ENCODE measurements at places on chromosomes 5 and 9.
A peak's percentile ranks its signal among the peaks of the same experiment; 100 is the strongest.

GRCh38 chr5:105740242-105740641 is 1930.5 kb downstream of the EFNA5 start:
- DNase-seq, result no peak

DNA sequence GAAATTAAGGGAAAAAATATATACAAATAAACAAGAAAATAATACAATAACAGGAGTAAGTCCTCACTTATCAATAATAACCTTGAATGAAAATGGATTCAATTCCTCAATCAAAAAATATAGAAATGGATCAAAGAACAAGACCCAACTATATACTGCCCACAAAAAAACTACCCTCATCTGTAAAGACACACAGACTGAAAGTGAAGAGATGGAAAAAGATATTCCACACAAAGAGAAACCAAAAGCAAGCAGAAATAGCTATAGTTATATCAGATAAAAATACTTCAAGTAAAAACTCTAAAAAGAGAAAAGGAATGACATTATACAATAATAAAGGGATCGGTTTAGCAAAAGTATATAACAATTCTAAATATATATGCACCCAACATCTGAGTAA is 66.5 kb downstream of the KIAA0825 start:
- DNase-seq, result no peak

- peak; percentile 50 for DNase-seq
These were observed at the start of gene CD72 for GRCh38 chr9:35618325-35618727. TSS of gene CD72 (minus strand) at chr9:35618413. CDS start at chr9:35618303, 110 bp downstream.

- DNase-seq, result peak; percentile 77
These were observed at the start of gene ZNF608 for GRCh38 chr5:124745928-124746915. TSS of gene ZNF608 (minus strand) at chr5:124746639. CDS start at chr5:124744989, 1,650 bp downstream.

DNA sequence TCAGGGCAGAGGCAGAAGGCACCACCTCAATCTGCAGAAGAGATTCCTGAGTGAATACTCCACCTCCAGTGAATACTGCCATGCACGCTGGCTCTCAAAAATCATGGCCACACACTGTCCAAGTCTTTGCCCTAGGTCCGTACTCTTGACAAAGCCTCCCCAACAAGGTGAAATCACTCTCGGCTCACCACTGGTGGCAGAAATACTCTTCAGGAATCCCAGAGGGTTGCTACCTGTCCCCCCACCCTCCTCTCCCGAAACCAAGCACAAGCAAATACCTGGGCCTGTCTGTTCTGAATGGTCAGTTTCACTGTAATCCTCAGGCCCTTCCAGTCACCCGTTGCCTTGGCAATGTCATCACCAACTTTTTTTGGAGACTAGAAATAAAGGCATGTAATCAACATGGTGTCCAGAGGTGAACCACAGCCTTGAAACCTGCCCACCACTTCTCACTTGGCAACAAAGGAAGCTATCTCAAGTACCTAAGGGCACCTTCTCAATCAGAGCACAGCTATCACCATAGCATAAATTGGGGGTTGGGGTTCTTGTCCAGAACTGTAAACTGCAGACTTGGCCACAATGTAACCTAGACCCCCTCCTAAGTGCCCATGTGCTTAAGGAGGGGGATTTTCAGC is 1.8 kb downstream of the RPL12 start:
- DNase-seq, result no peak

DNA sequence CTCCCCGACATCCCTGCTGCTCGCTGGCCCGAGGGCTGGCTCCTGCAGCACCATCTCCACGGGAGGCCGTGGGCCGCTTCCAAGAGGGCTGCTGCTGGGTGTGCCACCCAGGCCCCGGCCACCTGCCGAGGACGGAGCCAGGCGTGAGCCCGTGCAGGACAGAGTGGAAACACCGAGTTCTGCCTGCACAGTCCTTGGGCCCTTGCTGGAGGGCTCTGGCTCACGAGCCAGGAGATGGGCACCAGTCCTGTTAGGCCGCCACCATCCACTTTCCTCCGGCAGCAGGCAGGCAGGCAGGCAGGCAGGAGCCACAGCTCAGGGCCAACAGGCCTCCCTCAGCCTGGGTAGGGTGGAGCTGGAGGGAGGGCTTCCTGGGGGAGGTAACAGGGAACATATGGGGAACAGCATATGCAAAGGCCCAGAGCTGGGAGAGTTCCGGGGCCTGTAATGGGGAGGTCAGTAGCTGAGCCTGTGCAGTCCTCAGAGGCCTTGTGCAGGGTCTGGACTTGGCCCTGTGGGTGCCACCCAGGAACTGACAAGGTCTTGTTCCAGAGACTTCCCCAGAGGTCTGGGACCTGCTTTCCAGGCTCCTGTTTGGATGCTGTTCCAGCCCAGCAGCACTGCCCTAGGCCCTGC is 31.9 kb downstream of the RXRA start:
- no peak for DNase-seq

DNA sequence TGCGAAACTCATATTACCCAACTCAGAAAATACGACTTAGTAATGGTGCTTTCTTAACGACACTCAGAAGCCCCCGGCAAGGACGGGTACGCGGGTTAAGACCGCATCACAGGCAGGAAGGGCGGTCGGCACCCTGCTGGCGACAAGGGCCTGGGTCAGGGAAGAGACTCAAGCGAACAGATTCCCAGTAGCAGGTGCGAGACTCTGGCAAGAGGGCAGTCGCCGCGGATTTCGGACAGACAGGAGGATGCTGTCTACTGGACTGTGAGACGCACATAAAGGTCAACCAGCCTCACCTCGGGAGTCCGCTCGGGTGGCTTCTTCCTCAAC is 398 bp downstream of the RAPGEF6 start:
- peak; percentile 88 for DNase-seq

DNA sequence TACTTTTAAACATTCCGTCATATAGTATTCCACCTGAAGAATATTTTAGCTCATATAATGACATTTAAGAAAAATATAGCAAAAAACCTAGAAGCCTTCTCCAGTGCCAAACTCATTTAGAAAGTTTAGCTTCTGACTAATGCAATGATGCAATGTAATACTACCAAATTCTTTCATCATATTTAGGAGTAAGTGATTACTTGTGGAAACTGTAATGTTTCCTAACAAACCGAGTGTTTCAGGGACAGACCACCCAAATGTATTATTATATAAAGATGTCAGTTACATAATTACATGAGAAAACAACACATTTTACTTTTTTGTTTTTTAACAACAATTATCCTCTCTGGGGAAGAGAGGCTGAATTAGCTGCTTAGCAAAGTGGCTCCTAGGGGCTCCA is 316.2 kb downstream of the ARL15 start:
- DNase-seq, result no peak

DNA sequence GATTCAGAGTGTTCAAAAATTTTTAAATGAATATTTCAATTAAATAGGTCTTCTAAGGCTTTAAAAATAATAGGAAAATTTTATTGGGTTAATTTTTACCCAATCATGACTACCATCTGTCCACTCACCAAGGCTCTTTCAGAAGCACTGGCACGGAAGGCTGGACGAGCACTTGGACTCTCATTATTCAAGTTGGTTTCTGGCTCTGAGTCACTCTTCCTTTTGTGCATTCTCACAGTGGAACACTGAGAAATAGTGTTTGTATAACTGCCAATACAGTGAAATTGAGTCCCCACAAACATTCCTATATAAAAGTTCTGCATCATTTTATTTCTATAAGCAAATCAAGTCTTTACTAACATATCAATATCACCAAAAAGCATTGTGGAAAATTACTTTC is 1149.0 kb downstream of the EFNA5 start:
- DNase-seq, result no peak

- no peak for DNase-seq
These were observed 28.7 kb downstream of the BICD2 start for GRCh38 chr9:92735636-92736562.

DNA sequence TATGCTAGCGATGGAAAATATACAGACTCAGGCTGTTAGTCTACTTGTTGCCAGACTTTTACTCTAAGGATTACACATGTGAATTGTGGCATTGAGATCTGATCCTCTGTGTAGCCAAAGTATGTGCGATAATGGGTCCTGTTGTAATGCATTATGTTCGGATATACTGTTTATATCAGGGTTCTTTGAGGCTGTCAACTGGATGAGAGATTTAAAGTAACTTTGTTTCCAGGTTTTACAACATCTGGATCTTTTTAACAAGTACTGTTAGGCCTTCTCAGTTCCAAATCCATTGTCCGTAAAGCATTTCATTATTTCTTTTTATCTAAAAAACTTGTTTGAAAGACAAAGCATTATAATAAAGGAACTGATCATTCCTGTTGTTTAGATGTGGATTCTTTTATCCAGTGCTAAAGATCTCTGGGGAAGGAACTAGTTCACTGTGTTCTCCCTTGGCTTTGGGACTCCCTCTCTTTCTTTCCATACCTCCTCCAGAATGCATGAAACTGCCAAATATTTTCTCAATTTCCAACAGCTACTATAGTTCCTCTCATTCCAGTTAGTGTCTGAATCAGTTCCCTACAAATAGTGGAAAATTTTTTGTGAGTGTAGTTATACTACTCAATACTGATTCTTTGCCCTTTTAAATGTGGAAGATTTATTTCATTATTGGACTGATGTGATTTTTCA is 68.8 kb downstream of the HACD4 start:
- no peak for DNase-seq

DNA sequence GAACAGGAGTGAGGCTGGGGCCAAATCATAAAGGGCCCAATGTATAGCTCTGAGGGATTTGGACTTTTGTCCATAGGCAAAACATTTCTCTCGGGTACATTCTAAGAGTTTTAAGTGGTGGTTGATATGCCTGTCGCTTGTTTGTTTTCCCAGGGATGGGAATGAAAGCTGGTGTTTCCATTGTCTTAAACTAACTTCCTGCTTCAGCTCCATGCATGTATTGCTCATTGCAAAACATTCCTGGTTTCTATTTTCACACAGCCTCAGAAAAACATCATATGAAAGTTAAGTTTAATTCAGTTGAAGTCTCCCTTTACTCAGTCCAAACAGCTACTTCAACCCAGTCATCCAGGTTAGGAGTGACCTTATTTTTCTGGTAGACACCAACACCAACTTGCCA is 235.0 kb downstream of the ACTL7B start:
- DNase-seq, result no peak

DNA sequence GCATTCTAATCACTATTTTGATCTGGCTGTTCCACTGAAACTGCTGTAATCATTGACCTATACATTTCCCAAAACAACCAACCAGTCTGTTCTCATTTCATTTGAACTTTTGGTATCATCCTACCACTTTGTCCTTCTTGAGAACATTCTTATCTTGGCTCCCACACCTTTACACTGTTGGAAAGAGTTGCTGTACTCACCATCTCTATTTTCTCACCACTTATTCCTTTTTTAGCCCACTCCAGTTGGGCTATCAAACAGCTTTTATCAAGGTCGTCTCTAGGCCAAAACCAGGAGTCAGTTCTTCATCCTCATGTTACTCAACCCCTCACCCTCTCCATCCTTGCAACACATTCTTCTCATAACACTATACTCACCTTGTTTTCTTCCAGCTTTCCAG is 170.1 kb downstream of the KDM4C start:
- no peak for DNase-seq

- DNase-seq, result no peak
These were observed 98.0 kb upstream of the OTULINL start for GRCh38 chr5:14483504-14484157.

DNA sequence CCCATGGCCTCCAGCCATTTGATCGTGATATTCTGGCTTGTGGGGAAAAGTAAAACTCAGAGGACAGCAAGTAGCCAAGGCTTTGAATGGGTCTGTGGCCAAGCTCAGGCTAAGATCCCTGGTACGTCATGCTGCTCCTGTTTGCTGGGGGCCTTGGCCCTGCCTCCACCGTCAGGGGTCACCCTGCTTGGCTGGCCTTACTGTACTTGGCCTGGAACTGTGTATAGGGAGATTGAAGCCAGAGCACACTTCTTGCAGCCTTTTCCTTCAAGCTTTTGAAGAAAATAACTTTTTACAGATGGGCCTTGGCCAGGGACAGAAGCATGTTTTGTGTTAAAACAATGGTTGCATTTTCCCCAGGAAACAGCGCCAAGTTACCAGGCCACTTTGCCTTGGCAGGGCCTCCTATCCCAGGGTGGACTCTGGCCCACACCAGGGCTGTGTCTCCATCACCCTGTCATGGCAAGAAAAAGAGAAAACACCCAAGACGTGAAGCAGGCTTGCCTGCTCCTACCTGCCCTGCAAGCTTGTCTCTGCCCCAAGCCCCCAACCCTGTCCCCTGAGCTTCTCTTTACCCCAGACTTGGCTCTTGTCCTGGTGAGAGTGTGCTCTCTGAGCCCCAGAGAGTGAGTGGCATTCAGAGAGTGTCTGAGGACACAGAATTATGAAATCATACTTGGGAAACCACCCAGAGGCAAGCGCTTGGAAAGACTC is 286.9 kb downstream of the GADD45G start:
- no peak for DNase-seq

DNA sequence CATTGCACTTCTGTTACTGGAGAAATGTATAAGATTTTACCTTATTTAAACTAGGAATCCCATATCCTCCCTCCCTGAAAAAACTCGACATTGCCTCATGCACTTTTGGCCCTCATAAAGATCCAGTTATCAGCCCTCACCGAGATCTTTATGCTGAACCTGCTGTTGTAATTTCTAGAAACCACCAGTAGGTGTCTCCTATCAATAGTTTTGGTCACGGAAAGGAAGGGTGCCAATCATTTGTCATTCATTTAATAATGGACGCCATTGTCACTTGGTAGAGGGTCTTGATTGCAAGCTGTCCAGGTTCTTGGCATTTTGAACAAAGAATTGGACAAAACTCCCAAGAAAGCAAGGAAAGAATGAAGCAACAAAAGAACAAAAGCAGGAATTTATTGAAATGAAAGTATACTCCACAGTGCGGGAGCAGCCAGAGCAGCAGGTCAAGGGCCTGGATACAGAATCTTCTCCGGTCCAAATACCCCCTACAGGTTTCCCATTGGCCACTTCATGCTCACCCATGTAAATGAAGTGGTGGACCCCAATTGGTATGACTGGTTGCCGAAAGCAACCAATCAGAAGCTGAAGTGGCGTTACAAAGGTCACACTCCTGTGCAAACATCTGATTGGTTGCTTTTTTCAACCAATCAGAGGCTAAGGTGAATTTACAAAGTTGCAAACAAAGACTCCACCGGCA is 524.3 kb downstream of the PSAT1 start:
- DNase-seq, result peak; percentile 47

- no peak for DNase-seq
These were observed 18.8 kb upstream of the KIF2A start for GRCh38 chr5:62287237-62287636.
